ENCODE measurements at places on chromosomes 2 and 18. TPM values are rescaled to one million over a fixed set of nuclear protein-coding genes. Genes with fewer than 3 reads are reported as not detected.
A peak's percentile ranks its signal among the peaks of the same experiment; 100 is the strongest.

GRCh38 chr2:46079985-46080560 lies 217.1 kb upstream of the EPAS1 start:
- DNase-seq = no peak

DNA sequence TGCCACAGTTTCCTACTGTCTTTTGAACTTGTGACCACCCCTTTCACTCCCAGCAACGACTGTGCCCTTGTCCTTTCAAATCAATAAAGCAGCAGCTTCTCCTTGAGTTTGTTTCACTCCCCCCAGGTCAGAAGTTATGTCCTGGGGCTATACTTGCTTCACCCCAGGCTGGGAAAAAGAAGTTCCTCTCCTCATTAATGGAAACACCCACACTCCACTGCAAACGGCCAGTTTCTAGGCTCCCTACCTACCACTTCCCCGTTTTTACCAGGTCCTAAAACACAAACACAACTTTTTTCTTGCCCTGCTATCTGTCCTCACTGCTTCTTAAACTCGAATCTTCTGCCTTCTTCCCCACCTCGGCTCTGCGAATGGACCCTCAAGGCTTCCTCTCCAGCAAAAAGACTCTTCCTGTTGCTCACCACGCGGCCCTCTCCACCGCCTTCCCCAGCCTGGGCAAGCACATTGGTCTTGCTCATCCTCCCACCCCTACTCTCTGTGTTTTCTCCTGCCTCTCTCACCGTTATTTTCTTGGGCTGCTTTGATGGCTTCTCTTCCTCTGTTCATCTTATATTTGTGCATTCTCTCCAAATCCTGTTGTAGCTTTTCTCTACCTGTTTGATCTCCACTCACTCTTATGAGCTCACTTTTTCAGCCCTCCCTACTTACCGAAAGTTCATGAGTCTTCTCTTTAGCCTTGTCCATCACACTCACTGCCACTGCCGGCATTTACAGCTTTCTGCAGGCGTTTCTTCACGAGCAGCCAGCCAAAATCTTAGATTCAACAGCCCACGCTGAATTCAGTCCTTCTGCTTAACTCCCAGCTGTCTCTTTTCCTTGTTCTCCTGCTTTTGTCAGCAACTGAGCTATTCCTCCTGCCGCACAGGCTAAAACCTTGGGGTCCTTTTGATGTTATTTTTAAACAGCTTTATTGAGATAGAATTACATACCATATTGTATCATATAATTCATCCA lies 7.0 kb upstream of the SP5 start:
- no peak for DNase-seq

DNA sequence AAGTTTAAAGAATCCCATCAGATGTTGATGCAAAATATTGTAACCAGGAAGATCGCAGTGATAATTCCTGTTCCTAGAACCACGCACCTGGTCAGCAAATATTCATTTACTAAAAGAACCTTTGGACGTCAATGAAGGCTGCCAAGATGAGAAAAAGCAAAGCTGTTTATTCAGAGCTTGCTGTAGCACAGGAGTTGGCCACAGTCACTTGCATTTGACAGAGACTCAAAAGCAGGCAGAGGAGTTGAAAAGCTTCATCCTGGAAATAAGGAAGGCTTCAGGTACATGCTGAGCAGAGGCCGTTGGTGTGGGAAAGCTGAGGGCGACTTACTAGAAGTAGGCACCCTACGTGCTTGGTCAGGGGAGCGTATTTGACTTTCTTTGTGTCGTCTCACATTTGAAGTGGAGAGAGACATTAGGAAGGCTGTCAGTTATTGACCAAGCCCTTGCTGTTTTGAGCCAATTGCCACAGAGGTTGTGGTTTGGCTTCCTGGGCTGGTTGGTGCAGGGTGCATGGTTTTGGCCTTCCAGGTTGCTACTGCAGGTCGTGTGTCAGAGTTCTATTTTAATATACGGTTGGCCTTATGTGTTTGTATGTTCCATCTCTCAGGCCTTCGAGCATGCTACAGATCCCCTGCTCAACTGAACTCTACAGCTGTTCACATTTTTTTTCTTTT lies 289.6 kb downstream of the METTL4 start:
- DNase-seq = no peak

DNA sequence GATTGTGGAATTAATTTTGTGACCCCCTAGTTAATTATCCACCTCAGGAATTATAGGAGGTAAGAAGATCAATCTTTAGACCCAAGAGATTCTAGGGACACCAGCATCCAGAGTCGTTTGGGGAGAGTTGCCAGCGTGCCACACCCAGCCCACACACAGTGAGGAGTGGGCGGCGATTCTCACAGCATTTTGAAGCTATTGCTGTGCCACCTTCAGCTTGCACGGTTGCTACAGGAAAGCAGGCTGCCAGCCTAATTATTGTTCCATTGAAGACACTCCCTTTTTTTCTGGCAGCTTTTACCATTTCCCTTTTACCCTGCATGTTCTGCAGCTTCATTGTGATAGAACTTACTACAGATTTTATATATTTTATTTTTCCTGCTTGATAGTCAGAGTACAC lies 13.1 kb upstream of the MYL12A start:
- DNase-seq = no peak

- DNase-seq = no peak
Measured at GRCh38 chr2:200421270-200421669, 88.6 kb downstream of the KCTD18 start.

GRCh38 chr2:71846669-71847291 lies 300.9 kb downstream of the CYP26B1 start:
- DNase-seq = no peak

GRCh38 chr2:38274286-38275276 lies 102.5 kb downstream of the ATL2 start:
- DNase-seq = peak; percentile 81

- DNase-seq = peak; percentile 78
Measured at GRCh38 chr2:70070542-70071268, 16.6 kb upstream of the PCBP1 start.

GRCh38 chr18:79400091-79400590 lies 4.4 kb downstream of the NFATC1 start:
- DNase-seq = no peak

GRCh38 chr18:77087393-77088141 lies 45.0 kb downstream of the MBP start:
- DNase-seq = peak; percentile 60

DNA sequence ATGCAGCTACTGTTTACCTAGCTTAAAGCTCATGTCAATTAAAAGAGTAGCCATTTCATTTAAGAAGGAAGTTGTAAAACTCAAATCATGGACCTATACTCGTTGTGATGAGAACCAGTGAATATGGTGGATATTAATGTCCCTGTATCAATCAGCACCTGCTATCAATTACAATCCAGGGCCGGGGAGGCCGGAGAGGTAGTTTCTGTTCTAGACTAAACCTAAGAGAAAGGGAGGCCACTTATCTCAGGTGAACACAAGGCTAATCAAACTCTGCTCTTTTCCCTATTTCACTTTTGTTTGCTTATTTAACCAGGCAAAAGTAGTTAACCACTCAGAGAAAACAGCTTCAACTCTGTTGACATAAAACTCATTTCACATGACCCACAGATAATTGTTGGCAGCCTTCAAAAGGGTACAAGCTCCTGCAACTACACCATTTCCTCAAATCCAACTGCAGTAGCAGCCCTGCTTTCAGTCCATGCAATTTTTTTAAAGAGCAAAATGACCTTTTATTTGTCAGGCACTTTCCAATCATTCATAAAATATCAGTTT lies 27.8 kb upstream of the SLC9A2 start:
- no peak for DNase-seq

GRCh38 chr2:3101016-3101942 lies 276.3 kb downstream of the EIPR1 start:
- no peak for DNase-seq

DNA sequence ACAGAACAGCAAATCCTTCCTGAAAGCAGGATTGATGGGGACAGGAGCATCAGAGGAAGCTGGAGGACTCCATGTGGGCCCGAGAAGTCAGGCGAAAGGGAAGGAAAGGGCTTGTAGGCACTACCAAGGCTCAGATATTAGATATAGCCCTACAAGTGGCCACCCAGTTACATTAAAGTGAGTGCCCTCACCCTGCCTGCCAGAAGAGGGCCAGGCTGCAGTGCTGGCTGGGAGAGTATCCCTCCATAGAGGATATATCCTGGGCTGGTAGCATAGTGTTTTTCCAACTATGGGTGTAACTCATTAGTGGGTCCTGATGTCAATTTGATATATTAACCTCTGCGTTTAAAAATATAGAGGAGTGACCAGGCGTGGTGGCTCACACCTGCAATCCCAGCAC lies 285.2 kb downstream of the MYCN start:
- DNase-seq = no peak

GRCh38 chr2:65566617-65567016 lies 134.2 kb upstream of the SPRED2 start:
- DNase-seq = no peak

GRCh38 chr2:49069829-49070228 lies 84.5 kb downstream of the FSHR start:
- no peak for DNase-seq

- DNase-seq = no peak
Measured at GRCh38 chr18:22668496-22668895, 250.8 kb upstream of the CTAGE1 start.

- no peak for DNase-seq
Measured at GRCh38 chr2:40169430-40169829, 282.5 kb downstream of the SLC8A1 start.

DNA sequence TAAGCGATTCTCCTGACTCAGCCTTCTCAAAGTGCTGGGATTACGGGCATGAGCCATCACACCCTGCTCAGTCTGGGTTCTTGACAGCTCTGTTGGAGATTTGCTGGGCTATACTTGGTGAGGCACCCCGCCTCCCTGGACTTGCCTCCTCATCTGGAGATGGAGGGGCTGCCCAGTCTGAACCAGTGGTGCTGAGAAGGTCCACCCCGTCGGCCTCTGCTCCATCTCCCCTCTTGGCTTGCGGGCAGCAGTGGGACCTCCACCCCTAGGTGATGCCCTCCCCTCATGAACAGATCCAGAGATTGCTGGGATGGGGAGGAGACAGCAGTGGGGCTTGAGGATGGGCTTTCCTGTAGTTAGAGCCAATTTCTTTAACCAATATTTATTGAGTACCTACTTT lies 120.9 kb downstream of the CLIP4 start:
- DNase-seq = no peak

DNA sequence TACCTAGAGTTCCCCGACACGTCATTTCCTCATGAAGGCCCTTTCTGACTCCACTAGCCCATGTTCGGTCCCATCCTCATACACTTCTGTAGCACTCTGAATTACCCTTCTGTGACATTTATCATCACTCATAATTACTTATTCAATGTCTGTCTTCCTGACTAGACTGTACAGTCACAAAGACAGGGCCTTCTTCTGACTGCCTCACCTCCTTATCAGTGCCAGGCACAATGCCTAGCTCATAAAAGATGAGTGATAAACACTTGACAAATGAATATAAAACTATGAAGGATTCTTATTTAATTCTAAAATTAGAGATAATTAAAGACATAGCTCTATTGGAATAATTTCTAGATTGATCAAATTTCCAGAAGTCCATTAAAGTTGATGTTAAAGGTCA lies 1.4 kb upstream of the UBXN4 start:
- DNase-seq = no peak

GRCh38 chr18:13545955-13546354 lies 180.4 kb downstream of the FAM210A start:
- DNase-seq = no peak

POTEE gene
- 0.08 TPM for polyA plus RNA-seq

FIGN gene
- polyA plus RNA-seq = 3.2 TPM

MROH2A gene
- 0.38 TPM for polyA plus RNA-seq

TMEM247 gene
- polyA plus RNA-seq = not detected

ASXL3 gene
- polyA plus RNA-seq = 9.3 TPM

PRKAG3 gene
- polyA plus RNA-seq = not detected

NTSR2 gene
- polyA plus RNA-seq = not detected

RGPD4 gene
- 0.09 TPM for polyA plus RNA-seq

CDH7 gene
- polyA plus RNA-seq = 0.97 TPM

SNTG2 gene
- 0.85 TPM for polyA plus RNA-seq

LYG2 gene
- 0.54 TPM for polyA plus RNA-seq

CIB4 gene
- 1.3 TPM for polyA plus RNA-seq

CDH19 gene
- 0.12 TPM for polyA plus RNA-seq

CNTNAP5 gene
- not detected for polyA plus RNA-seq

USP14 gene
- 45.2 TPM for polyA plus RNA-seq

RNMT gene
- 48.0 TPM for polyA plus RNA-seq

GPC1 gene
- 29.5 TPM for polyA plus RNA-seq

All from right lung (tissue), 10 donors.